Activated T-helper 1 cell treated with anti-CD3 and anti-CD28 coated beads, Interleukin-12 subunit alpha, Interleukin-12 subunit beta, Interleukin-2, Interleukin-4 antibody, amounts not matched to agents 30 ng/mL and 10 ng/mL and 1 ng/mL, durations not matched to agents 14 hours and 24 hours and 36 hours (primary cell): ENCODE measurements at places on chromosomes 7 and 10. TPM values are rescaled to one million over a fixed set of nuclear protein-coding genes. Genes with fewer than 3 reads are reported as not detected.

ANXA11 gene
- total RNA-seq, result 216 and 239 TPM in 2 replicates

NIPSNAP2 gene
- 49.4 and 50.0 TPM in 2 replicates for total RNA-seq

NXPH1 gene
- total RNA-seq, result not detected in 2 replicates

DLD gene
- 98.6 and 114 TPM in 2 replicates for total RNA-seq

ADAM8 gene
- total RNA-seq, result 133 and 138 TPM in 2 replicates

EEPD1 gene
- total RNA-seq, result 0.91 and 1.5 TPM in 2 replicates

SPRN gene
- not detected in 2 replicates for total RNA-seq

TAS2R41 gene
- not detected in 2 replicates for total RNA-seq

FKBP6 gene
- not detected in 2 replicates for total RNA-seq

PEX1 gene
- 14.7 and 17.0 TPM in 2 replicates for total RNA-seq

GRCh38 chr10:123143162-123143824 lies 4.6 kb upstream of the HMX2 start:
- no peak for DNase-seq

- DNase-seq, result no peak
Measured at GRCh38 chr10:9901971-9902370, 1115.7 kb upstream of the CELF2 start.

DNA sequence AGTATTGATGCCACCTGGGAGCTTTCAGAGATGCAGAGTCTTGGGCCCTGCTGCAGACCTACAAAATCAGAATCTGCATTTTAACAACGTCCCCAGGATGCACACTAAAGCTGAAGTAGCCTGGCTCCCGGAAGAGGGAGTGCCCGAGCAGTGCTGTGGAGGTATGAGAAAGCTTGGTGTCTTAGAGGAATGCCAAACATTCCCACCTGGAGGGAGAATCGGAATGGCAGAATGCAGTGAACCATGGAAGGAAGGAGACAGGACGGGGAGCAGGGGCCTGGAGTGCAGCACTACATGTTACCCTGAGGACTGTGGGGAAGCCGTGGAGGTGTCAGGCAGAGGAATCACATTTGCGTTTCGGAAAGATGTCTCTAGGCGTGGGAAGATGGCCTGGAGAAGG lies 90.9 kb downstream of the AOAH start:
- no peak for DNase-seq

DNA sequence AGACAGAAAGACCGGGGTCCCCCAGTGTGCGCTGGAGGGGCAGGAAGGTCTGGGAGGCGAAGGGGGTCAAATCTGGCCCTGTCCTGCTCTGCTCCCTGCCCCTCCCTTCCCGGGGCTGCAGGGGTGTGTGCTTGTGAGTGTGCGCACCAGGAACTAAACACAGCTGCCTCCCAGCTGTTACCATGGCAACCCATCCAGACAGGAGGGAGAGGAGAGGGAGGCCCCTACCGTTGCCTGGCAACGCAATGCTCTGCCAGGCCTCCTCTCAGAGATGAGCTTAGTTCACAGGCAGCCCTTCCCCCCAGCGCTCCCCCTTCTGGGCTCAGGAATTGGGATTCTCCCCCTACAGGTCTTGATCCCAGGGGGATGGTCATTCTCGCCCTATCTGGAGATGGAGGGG lies 6.1 kb downstream of the NYAP1 start:
- no peak for DNase-seq

- DNase-seq, result no peak
Measured at GRCh38 chr10:129586898-129587443, 119.9 kb downstream of the MGMT start.

GRCh38 chr7:3164380-3164792 lies 120.7 kb upstream of the CARD11 start:
- no peak for DNase-seq

DNA sequence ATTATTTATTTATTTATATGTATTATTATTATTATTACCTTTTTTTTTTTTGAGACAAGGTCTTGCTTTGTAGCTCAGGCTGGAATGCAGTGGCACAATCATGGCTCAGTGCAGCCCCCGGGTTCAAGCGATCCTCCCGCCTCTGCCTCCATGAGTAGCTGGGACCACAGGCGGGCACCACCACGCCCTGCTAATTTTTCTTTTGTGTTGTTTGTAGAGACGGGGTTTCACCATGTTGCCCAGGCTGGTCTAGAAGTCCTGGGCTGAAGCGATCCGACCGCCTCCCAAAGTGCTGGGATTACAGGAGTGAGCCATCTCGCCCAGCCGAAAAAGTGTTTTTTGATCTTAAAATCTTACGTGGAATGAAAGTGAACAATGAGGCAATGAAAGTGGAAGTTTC lies 79.4 kb upstream of the C1GALT1 start:
- DNase-seq, result no peak

DNA sequence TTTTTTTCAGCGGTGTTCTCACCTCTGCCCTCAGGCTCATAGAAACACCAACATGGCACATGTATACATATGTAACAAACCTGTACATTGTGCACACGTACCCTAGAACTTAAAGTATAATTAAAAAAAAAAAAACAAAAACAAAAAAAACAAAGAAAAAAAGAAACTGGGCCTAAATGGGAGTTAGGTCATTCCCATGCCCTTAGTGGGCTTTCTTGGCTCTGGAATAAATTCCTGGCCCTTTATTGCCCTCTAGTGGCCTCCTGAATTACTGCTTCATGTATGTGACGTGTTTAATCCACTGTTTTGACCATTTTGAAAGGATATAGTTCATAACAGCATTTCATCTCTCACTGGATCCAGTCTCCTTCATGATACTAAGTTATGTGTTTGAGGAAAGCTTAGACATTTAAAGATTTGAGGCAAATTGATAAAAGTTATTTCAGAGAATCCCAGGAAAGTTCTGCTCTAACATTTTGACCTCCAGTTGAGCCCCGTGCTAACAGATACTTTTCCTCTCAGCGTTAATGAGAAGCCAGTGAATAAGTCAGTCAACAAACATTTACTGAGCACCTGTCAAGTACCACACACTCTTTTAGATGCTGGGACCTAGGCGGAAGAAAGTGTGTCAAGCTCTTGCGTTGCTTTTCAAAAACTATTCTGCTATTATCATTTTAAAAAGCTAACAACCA lies 54.7 kb upstream of the SYPL1 start:
- no peak for DNase-seq

GRCh38 chr7:43869867-43870240 lies 537 bp upstream of the MRPS24 start:
- no peak for DNase-seq

GRCh38 chr10:11242443-11243387 lies 225.0 kb downstream of the CELF2 start:
- no peak for DNase-seq

- no peak for DNase-seq
Measured at GRCh38 chr7:127093340-127093739, 159.4 kb downstream of the GRM8 start.

GRCh38 chr10:86079088-86079487 lies 287.5 kb downstream of the GRID1 start:
- DNase-seq, result no peak

- DNase-seq, result no peak
Measured at GRCh38 chr10:75231672-75232581, 3.8 kb downstream of the COMTD1 start.

- DNase-seq, result no peak
Measured at GRCh38 chr10:31698181-31698830, 230.3 kb downstream of the ARHGAP12 start.

- no peak for DNase-seq
Measured at GRCh38 chr10:129331207-129331838, 135.7 kb upstream of the MGMT start.

DNA sequence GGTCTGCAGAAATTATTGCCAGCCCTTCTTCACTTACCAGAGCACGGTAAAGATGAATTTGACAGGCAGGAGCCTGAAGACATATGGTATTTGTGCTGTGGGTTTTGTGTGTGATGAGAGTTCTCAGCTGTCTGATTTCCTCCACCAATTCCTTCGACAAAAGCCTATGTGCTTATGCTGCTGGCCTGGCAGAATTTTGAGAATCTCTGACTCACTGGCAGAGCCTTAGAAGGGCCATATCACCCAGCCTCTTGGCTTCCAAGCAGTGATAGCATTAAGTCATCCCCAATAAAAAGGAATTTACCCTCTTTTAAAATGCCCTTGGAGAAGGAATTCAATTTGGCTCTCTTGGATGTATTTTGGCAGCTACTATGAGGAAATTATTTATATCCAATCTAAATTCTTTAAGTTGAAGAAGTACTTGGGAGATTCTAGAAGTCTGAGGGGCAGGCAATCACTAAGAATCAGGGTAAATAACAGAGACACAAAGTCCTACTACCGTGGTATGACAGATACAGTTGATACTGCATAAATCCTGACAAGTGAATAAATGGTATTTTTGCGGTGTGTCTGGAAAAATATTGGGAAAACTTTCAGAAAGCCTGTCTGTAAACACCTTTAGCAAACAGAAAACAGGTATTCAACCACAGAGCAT lies 68.6 kb upstream of the EFCAB10 start:
- no peak for DNase-seq

DNA sequence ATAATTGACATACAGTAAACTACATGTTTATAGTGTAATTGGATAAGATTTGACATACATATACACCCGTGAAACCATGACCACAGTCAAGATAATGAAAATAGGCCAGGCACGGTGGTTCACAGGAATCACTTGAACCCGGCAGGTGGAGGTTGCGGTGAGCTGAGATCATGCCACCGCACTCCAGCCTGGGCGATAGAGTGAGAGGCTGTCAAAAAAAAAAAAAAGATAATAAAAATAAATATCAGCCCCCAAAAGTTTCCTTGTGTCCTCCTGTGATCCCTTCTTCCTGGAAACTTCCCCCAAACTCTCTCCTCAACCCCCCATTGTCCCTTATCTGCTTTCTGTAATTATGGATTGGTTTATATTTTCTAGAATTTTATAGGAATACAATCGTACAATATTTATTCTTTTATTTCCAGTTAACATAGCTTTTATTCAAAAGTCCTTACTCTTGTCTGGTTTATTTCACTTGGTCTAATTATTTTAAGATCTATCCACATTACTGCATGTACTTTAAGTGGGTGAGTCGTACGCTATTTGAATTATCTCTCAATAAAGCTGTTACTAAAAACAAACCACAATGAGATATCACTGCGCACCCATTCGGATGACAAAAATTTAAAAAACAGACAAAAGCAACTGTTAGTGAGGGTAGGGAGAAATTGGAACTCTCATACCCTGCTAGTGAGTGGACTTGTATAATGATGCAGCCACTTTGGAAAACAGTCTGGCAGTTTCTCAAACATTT lies 30.1 kb upstream of the TNPO3 start:
- DNase-seq, result no peak

DNA sequence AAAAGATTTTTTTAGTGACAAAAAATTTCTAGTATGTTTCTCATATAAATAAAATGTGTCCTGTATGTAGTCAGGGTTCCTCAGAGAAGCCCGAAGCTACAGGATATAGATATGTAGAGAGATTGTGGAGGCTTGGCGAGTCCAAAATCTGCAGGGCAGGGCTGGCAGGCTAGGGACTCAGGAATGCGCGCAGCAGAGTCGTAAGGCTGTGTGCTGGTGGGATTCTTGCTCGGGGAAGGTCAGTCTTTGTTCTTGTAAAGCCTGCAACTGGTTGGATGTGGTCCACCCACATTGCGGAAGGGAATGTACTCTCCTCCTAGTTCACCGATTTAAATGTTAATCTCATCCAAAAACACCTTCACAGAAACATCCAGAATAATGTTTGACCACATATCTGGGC lies 30.6 kb downstream of the LHPP start:
- DNase-seq, result no peak

GRCh38 chr10:111037858-111038257 lies 39.0 kb upstream of the ADRA2A start:
- no peak for DNase-seq

GRCh38 chr10:126147866-126148587 lies 240.2 kb downstream of the ADAM12 start:
- no peak for DNase-seq

GRCh38 chr10:132308587-132309470 lies 1.1 kb upstream of the STK32C start:
- no peak for DNase-seq

DNA sequence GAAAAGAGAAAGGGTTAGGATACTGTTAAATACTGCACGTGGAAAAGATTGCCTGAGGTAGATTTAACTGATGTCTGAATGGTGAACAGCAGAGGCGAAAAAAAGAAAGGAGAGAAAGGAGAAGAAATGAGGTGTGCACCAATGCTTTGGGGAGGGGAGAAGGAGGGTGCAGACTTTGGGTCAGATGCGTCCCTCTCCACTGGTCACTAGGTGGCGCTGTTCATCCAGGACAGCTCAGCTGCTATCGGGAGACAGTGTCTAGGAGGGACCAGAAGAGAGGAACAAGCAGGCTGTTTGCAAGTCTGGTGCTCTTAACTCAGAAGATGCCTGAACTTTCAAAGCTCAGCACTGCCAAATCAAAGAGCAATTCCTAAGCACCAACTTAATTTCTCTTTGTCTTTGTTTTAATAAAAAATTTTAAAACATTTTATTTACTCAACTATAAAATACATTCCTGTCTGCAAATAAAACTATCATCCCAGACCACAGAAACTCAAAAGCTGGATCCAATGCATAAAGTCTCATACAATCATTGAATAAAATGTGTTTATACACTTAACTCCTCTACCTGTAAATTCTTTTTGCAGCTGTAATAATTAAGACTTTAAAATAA lies 83.9 kb upstream of the PDLIM1 start:
- peak; percentile 59 for DNase-seq

DNA sequence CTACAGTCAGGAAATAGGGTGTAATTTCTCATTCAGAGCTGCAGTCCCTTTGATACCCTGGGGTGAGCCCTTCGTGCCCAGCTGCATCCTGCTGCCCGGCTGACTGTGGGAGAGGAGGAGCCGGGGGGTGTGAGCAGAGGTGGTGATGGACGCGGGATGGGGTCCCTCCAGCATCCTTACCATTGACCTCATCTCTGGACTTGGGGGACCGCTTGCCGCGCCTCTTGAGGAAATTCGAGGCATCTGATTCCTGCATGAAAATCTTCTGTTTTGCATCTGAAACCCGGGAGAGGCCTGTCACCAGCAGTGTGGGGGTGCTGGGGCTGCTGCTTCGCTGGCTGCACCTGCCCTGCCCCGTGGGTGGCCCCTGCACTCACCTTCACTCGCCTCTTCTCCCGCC lies 816 bp downstream of the UCMA start:
- DNase-seq, result no peak

DNA sequence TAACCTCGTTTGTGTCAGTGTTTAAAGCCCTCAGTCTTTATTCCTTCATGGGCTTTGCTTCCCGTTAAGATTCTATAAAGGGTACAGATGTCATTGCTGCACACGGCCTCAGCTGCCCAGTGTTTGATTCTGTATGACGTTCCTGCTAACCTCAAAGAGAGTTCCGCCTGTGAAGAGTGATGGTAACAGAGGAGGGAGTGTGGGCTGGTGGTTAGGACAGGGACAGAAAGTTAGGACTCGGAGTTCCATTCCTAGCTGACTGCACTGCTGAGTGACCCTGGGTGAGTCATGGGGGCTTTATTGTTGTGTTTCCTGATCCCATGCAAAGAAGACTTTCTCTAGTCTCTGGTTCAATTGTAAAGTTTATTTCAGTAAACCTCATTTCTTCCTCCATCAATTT lies 227.1 kb downstream of the DYNC1I1 start:
- DNase-seq, result no peak

GRCh38 chr7:17611611-17612010 lies 313.2 kb downstream of the AHR start:
- no peak for DNase-seq

GRCh38 chr10:34781711-34782110 lies 33.4 kb downstream of the PARD3 start:
- DNase-seq, result no peak

- no peak for DNase-seq
Measured at GRCh38 chr7:111865430-111865829, 303.1 kb upstream of the IMMP2L start.
